ELF-1 (cell line): ENCODE measurements at places on chromosomes 2 and 18.
A peak's percentile ranks its signal among the peaks of the same experiment; 100 is the strongest.

GRCh38 chr18:74132201-74132600 is 15.4 kb downstream of the FBXO15 start:
- no peak for DNase-seq

DNA sequence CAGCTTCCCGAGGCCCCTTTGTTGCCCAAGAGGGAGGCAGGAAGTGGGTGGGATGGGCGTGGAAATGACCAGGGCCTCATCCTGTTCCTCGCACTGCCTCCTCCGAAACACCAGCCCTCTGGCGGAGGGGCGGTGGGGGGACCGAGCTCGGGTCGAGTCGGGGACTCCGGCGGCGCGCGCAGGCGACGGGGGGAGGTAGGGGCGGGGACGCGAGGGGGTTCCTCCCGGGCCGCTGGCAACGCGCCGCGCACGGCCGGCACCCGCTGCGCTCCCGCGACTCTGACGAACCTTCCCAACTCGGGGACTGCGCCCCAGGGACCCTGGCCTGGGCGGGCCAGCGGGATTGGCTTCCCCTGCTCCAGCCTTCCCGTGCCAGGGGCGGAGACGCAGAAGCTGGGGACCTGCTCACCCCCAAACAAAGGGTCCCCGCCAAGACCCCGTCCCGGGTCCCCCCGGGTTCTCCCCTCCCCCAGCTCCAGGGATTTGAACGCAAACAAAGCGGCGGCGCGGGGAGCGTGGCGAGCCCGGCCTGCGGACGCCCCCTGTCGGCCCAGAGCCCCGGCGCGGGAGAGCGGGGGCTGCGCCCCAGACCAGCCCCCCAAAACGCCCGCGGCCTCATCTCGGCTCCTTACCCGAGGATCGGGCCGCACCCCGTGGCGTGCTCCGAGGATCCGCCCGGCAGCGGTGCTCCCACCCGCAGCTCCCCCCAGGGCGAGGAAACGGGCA is 1.2 kb downstream of the SEMA4C start:
- DNase-seq = peak; percentile 67

- no peak for DNase-seq
Measured at GRCh38 chr2:212595036-212595654, 56.5 kb upstream of the ERBB4 start.

DNA sequence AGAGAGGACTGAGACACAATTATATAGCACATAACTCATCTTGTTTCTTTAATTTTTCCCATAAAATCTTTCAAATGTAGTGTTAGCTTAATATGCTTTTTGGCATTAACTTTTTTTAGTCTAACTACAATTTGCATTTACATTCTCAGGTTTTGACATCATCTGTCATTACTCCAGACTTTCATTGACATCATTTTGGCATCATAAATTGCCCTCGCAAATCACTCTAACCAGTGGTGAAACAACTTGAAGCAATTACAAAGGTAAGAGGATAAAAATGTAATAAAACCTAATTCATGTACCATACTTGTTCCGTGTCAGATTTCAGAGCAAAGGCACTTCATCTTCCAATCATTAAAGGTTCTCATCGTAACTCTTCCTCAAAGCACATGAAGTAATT is 41.4 kb downstream of the RFX8 start:
- DNase-seq = no peak

GRCh38 chr2:224210286-224211180 is 171.4 kb upstream of the SERPINE2 start:
- DNase-seq = no peak

- no peak for DNase-seq
Measured at GRCh38 chr18:78692105-78692504, 287.5 kb upstream of the SALL3 start.

DNA sequence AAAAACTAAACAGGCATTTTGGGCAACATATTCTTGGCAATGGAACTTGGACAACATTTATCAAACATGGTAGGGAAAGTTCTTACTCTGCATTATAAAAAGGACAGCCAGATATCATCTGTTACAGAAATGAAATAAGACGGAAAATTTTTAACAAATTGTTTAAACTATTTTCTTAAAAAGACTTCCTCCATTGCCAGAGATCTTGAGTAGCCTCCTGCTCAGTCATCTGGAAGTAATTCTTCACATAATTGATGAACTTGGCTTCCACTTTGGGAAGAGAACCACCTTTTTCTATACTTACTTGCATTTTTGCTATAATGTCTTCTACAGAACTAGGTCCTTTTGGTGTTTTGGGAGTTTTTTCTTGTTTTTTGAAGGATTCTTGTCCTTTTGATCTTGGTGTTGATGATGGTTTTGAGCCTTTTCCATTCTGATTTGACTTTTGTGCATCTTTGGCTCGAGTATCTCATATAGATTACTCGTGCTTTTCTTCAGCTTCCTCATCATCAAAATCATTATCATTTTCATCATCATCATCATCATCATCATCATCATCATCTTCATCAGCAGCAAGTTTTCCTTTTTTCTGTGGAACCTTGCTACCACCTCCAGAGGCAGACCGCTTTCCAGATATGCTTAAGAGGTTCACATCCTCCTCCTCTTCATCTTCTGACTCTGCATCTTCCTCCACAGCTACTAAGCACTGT is 66.2 kb downstream of the CD28 start:
- no peak for DNase-seq

DNA sequence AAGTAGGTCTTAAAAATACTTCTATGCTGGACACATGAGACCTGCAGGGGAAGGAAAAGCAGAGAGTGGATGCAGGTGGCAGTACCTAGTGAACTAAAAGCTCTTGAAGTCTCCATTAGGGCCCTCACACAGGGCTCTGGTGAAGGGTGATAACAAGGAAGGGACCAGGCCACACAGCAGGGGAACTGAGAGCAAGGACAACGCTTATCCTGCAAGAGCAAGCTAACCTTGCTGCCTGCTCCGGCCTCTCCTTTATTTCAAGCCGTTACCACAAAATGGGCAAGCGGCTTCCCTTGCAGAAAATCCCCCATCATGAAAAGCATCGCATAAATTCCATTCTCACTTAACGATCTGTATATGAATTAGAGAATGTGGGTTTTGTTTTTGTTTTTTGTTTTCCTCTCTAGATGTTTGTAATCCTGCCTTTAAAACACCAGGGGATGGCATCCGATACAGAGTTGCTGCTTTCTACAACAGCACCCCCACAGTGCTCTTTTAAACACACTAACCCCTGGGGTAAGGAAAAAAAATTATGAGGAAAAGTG is 64.5 kb downstream of the CACNB4 start:
- no peak for DNase-seq
